Activated CD8-positive, alpha-beta T cell treated with anti-CD3 and anti-CD28 coated beads, Interleukin-2, amount 10 ng/mL, durations not matched to agents 7 days and 5 days (primary cell): ENCODE measurements at places on chromosomes 7 and 10. TPM values are rescaled to one million over a fixed set of nuclear protein-coding genes. Genes with fewer than 3 reads are reported as not detected.

GRCh38 chr7:39695852-39696586 lies 72.6 kb downstream of the RALA start:
- H3K4me1 ChIP-seq = no peaks in the 10 kb centered on the region
- no peak overlapping the region for H3K4me3 ChIP-seq
- no peak overlapping the region for H3K27ac ChIP-seq
- DNase-seq = no peak
- no peaks in the 10 kb centered on the region for H3K27me3 ChIP-seq

- no peaks in the 10 kb centered on the region for H3K36me3 ChIP-seq
- peak overlapping the region; percentile 36 for H3K27ac ChIP-seq
- no peak for DNase-seq
- H3K4me1 ChIP-seq = no peaks in the 10 kb centered on the region
- H3K4me3 ChIP-seq = no peak overlapping the region
Observed at GRCh38 chr10:661597-662222, 27.8 kb downstream of the DIP2C start.

Gene SNCG
- total RNA-seq = not detected

GRCh38 chr7:90262438-90262837 lies 17.5 kb downstream of the CFAP69 start:
- no peaks in the 10 kb centered on the region for H3K36me3 ChIP-seq
- H3K4me3 ChIP-seq = no peak overlapping the region
- no peaks in the 10 kb centered on the region for H3K4me1 ChIP-seq
- DNase-seq = no peak
- H3K27me3 ChIP-seq = peaks cover 6% of the 10 kb centered on the region

GRCh38 chr10:43260117-43260761 lies 6.6 kb downstream of the RASGEF1A start:
- H3K4me3 ChIP-seq = no peak overlapping the region
- no peak for DNase-seq
- H3K27me3 ChIP-seq = peaks cover 12% of the 10 kb centered on the region
- H3K36me3 ChIP-seq = no peaks in the 10 kb centered on the region
- peaks cover 19% of the 10 kb centered on the region for H3K4me1 ChIP-seq
- H3K27ac ChIP-seq = no peak overlapping the region

Gene NUTM2A
- 0.71 TPM for total RNA-seq

Gene CHN2
- 8.7 TPM for total RNA-seq

- H3K36me3 ChIP-seq = no peaks in the 10 kb centered on the region
- H3K4me1 ChIP-seq = peaks cover 48% of the 10 kb centered on the region
- peak overlapping the region; percentile 91 for H3K27ac ChIP-seq
- peaks cover 18% of the 10 kb centered on the region for H3K27me3 ChIP-seq
- DNase-seq = peak; percentile 72
Observed at GRCh38 chr10:43231523-43232078, 35.3 kb downstream of the RASGEF1A start.

DNA sequence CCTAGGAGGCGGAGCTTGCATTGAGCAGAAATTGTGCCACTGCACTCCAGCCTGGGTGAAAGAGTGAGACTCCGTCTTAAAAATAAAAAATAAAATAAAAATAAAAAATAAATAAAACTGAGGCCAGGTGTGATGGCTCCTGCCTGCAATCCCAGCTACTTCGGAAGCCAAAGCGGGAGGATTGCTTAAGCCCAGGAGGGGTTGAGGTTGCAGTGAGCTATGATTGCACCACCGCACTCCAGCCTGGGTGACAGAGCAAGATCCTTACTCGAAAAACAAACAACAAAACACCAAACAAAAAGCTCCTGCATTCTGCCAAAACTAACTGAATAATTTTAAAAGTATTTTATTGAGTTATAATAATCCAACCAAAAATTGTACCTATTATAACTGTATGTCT lies 36.2 kb downstream of the AGAP4 start:
- peaks cover 6% of the 10 kb centered on the region for H3K27me3 ChIP-seq
- DNase-seq = no peak
- no peaks in the 10 kb centered on the region for H3K36me3 ChIP-seq
- no peaks in the 10 kb centered on the region for H3K4me1 ChIP-seq
- H3K27ac ChIP-seq = no peak overlapping the region

GRCh38 chr7:19920166-19920565 lies 146.7 kb upstream of the TMEM196 start:
- no peak for DNase-seq
- no peak overlapping the region for H3K27ac ChIP-seq
- no peaks in the 10 kb centered on the region for H3K36me3 ChIP-seq
- no peaks in the 10 kb centered on the region for H3K4me1 ChIP-seq

DNA sequence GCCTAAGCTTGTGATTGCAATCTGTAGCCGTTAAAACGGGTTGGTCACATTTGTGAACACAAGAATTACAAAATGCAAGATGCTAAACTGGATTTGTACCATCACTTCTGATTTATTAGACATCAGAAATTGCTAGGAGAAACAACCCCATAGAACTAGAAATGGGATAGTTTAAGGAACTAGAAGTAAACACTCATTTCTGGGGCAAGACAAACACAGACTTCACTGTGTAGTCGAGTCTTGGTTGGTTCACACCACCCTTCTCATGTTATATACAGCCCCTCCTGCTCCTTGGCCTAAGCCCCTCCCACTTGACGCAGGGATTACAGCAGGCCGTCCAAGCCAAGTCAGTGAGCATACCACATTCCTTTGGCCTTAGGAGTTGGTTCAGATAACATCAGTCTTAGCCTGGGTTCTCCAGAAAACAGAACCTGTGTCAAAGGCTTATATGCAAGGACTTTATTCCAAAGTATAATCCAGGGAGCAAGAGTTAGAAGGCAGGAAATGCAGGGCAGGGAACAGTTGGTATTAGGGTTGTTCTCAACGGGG lies 2.0 kb upstream of the NRAP start:
- no peak for DNase-seq
- H3K4me1 ChIP-seq = peaks cover 23% of the 10 kb centered on the region
- H3K27ac ChIP-seq = peak overlapping the region; percentile 79

Gene ARMC3
- not detected for total RNA-seq

DNA sequence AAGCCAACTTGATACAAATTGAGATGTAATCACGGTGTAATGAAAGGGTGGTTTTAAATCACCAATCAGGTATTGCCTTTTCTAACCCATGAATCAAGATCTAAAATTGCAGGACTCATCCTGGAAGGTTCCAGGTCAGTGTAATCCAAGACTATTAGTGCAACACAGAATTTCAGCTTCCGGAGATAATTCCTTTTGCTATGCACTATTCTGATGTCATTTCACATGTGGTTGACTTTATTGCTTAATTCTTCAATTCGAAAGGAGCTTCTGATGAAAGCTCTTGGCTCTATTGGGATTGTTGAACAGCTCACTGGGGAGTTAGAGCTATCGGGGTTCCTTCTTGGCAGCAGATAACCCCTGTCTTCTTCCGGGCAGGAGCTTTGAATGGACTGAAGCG lies 147.4 kb upstream of the INSYN2A start:
- H3K27ac ChIP-seq = no peak overlapping the region
- no peaks in the 10 kb centered on the region for H3K4me1 ChIP-seq
- no peaks in the 10 kb centered on the region for H3K36me3 ChIP-seq
- DNase-seq = no peak
